Gastrocnemius medialis (tissue), 4 donors: ENCODE measurements at places on chromosomes 2 and 18. TPM values are rescaled to one million over a fixed set of nuclear protein-coding genes. Genes with fewer than 3 reads are reported as not detected.

DNA sequence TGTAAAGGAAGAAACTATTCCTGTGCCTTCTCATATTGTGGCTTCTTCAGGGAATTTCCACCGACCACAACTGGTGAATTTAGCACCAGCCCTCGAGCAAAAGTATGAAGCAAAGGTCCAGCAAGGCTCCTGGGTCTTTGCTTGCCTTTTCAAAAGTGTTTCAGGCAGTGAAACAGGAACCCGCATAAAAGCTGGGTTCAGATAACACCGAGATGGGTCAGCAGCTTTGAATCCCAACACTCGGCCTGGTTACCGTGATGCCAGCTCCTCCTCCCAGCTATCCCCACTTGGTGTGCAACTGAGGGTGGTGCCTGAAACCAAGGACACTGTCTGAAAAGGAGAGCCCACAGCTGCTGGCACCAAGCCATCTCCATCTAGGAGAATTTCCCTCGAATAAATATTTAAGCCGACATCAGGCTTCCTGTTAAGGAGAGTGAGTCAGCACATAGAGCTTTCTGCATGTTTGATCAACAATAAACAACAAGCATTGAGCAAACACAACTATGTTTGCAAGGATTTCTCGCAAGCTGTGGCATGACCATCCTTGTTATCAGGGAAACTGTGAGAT, 69.5 kb downstream of the ANTXR1 start:
- H3K4me1 ChIP-seq = peaks cover 20% of the 10 kb centered on the region
- no peaks in the 10 kb centered on the region for H3K36me3 ChIP-seq
- no peak overlapping the region for H3K4me3 ChIP-seq
- no peak overlapping the region for H3K27ac ChIP-seq
- no peaks in the 10 kb centered on the region for H3K27me3 ChIP-seq
- no peak for DNase-seq

The ZNF396 gene
- 0.47 TPM for total RNA-seq

The B4GALT6 gene
- 0.85 TPM for total RNA-seq

DNA sequence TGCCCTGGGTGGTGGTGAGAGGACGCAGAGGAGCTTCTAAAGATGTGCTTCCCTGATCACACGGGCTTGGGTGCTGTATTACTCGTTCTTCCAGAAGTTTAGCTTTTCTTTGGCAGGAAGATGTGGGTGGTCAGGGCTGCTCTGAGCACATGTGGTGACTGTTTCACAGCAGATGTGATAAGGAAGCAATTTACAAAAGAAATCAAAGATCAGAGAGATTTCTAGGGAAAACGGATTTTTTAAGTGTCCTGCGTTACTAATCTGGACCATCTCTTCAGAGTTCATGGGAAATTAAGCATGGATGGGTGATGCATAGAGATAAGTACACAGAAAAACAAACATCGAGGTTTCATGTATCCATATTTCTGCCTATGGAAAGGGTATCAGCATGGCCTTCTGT, 99.4 kb downstream of the WDSUB1 start:
- DNase-seq = no peak
- H3K4me1 ChIP-seq = no peaks in the 10 kb centered on the region
- H3K4me3 ChIP-seq = no peak overlapping the region
- no peaks in the 10 kb centered on the region for H3K36me3 ChIP-seq
- no peak overlapping the region for H3K27ac ChIP-seq
- no peaks in the 10 kb centered on the region for H3K27me3 ChIP-seq

The SGO2 gene
- 2.6 TPM for total RNA-seq

The NEURL3 gene
- not detected for total RNA-seq

DNA sequence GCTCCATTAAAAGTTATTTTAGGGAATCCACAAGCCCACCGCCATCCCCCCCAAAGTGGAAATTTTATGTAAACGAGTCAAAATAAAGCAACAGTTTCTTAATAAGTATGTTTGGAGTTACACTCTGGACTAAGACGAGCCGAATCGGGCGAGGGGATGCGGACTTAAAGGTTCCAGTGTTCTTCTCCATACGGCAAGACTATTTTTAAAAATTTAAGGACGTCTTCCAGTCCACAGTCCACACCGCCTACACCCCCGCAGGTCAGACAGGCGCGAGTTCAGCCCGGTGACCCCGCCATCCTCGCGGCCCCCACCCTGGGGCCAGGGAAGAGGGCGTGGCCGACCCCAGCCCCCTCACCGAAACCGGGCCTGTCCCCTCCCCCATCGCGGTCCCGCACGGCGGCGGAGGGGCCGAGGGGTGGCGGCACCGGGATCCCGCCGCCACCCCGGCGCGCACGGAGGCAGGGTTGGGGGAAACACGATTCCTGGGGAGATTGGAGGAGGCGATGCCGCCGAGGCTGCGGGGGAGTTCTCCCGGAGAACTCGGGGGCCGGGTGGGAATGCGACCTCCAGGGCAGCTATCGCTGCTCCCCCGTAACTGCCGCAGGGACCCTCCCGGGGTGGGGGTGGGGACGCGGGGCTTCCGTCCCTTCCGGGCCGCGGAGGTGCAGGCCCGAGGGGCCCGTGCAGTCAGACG, 24.5 kb upstream of the SMAD7 start:
- no peaks in the 10 kb centered on the region for H3K27me3 ChIP-seq
- H3K27ac ChIP-seq = peak overlapping the region; percentile 96
- DNase-seq = no peak
- peaks cover 3% of the 10 kb centered on the region for H3K4me1 ChIP-seq
- no peaks in the 10 kb centered on the region for H3K36me3 ChIP-seq

GRCh38 chr2:205665791-205666190, 16.5 kb upstream of the NRP2 start:
- no peak overlapping the region for H3K27ac ChIP-seq
- no peak for DNase-seq
- H3K27me3 ChIP-seq = no peaks in the 10 kb centered on the region
- H3K4me1 ChIP-seq = no peaks in the 10 kb centered on the region

The NGEF gene
- 1.5 TPM for total RNA-seq

The MAPRE3 gene
- total RNA-seq = 56.4 TPM

The IL36G gene
- not detected for total RNA-seq

DNA sequence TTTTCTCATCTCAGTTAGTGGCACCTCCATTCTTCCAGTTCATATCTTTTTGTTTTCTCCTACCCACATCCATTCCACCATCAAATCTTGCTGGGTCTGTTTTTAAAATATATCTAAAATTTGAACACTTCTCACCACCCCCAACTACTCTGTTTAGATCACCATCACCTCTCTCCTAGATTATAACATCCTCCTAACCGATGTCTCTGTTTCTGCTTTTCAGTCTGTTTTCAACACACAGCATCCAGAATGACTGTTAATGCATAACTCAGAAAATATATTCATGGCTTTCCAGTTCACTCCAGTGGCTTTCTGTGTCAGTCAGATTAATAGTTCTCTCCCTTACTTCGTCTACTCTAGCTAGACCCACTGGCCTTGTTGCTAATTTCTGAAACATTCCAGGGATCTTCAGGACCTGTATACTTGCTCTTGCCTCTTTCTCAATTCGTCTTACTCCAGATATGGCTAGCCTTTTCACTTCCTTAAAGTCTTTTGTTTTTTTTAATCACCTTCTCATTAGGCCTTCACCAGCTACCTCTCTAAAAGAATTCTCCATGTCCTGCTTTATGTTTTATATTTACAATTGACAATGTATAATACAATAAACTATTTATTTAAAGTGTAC, 105.3 kb downstream of the COMMD1 start:
- H3K36me3 ChIP-seq = no peaks in the 10 kb centered on the region
- DNase-seq = no peak
- no peak overlapping the region for H3K27ac ChIP-seq

- no peaks in the 10 kb centered on the region for H3K36me3 ChIP-seq
- H3K4me3 ChIP-seq = no peak overlapping the region
- no peaks in the 10 kb centered on the region for H3K4me1 ChIP-seq
- H3K27me3 ChIP-seq = no peaks in the 10 kb centered on the region
- no peak overlapping the region for H3K27ac ChIP-seq
Measured at GRCh38 chr2:29753671-29754444, 167.5 kb downstream of the ALK start.

The SIGLEC15 gene
- not detected for total RNA-seq

The DCDC2C gene
- not detected for total RNA-seq

- H3K4me3 ChIP-seq = no peak overlapping the region
- peaks cover 11% of the 10 kb centered on the region for H3K36me3 ChIP-seq
- peak overlapping the region; percentile 77 for H3K27ac ChIP-seq
- DNase-seq = no peak
- H3K4me1 ChIP-seq = peaks cover 30% of the 10 kb centered on the region
Measured at GRCh38 chr2:231716666-231717280, 8.4 kb downstream of the PTMA start.

DNA sequence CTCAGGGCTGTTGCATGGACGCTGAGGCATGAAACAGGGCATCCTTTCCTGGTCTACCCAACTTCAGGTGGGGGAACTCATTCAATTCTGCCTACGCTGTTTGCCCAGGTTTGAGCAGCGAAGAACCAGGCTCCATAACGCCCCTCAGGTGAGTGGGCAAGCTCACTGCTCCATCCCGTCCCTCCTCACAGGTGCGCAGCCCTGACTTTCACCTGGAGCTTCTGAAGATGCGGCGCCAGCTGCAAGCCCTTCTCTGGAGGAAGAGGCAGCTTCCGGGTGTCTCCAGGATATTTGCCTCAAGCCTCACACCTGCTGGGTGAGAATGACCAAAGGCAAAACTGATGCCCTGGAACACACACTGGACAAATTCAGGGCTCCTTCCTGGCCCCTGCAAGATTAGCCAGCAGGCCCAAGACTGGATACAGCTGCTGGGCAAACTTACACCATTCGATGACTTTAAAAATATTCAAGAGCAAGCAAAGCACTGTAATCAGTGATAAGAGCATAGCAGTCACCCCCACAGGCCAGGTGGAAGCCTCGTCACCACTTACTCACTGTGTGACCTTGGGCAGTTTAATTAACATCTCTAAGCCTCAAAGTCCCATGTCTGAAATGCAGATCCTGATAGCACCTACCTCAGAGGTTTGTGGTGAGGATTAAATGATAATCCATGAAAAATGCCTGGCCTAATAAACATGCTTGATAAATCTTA, 97.7 kb downstream of the GYPC start:
- H3K36me3 ChIP-seq = no peaks in the 10 kb centered on the region
- no peaks in the 10 kb centered on the region for H3K4me1 ChIP-seq
- H3K27ac ChIP-seq = no peak overlapping the region

DNA sequence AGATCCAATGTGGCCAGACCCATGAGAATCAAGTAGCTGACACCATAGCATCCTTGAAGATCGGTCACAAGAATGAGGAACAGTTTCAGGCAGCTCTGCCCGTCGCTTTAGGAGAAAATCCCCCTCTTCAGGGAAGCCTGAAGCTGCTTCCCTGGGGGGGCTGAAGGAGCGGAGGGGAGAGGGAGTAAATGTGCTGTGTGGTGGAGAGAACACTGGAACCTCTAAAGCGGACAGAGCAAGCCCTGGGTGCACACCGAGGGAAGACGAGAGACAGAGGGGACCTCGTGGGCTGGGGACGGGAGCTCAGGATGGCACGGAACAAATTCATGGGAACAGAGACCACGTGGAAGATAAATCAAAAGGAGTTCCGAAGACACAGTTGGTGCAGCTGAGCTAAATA, 154.3 kb downstream of the NDUFA10 start:
- no peak overlapping the region for H3K4me3 ChIP-seq
- no peak overlapping the region for H3K27ac ChIP-seq
- H3K27me3 ChIP-seq = peaks cover 2% of the 10 kb centered on the region
- no peaks in the 10 kb centered on the region for H3K36me3 ChIP-seq
- no peaks in the 10 kb centered on the region for H3K4me1 ChIP-seq

The WDSUB1 gene
- 2.2 TPM for total RNA-seq

GRCh38 chr18:3877678-3878077, 427.7 kb downstream of the TGIF1 start:
- no peaks in the 10 kb centered on the region for H3K36me3 ChIP-seq
- H3K27ac ChIP-seq = no peak overlapping the region
- H3K4me1 ChIP-seq = no peaks in the 10 kb centered on the region
- H3K27me3 ChIP-seq = no peaks in the 10 kb centered on the region

DNA sequence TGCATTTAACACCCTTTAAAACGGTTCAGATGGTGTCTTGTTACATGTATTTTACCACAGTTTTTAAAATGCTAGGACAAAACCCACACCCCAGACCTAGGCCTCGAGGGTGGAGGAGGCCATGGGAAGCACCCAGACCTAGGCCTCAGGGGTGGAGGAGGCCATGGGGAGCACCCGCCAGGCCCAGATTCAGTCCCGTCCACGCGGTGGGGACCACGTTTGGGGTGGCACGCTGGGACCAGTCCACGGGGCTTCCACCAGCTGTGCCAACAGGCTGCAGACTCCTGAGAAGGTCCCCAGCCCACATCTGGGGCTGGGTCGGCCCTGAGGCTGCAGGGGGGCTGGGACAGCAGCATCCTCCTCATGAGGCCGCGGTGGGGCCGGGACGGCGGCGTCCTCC, 63.4 kb downstream of the SLC66A2 start:
- no peak for DNase-seq
- no peaks in the 10 kb centered on the region for H3K36me3 ChIP-seq
- H3K27me3 ChIP-seq = no peaks in the 10 kb centered on the region
- no peak overlapping the region for H3K27ac ChIP-seq
- no peaks in the 10 kb centered on the region for H3K4me1 ChIP-seq
- H3K4me3 ChIP-seq = no peak overlapping the region

DNA sequence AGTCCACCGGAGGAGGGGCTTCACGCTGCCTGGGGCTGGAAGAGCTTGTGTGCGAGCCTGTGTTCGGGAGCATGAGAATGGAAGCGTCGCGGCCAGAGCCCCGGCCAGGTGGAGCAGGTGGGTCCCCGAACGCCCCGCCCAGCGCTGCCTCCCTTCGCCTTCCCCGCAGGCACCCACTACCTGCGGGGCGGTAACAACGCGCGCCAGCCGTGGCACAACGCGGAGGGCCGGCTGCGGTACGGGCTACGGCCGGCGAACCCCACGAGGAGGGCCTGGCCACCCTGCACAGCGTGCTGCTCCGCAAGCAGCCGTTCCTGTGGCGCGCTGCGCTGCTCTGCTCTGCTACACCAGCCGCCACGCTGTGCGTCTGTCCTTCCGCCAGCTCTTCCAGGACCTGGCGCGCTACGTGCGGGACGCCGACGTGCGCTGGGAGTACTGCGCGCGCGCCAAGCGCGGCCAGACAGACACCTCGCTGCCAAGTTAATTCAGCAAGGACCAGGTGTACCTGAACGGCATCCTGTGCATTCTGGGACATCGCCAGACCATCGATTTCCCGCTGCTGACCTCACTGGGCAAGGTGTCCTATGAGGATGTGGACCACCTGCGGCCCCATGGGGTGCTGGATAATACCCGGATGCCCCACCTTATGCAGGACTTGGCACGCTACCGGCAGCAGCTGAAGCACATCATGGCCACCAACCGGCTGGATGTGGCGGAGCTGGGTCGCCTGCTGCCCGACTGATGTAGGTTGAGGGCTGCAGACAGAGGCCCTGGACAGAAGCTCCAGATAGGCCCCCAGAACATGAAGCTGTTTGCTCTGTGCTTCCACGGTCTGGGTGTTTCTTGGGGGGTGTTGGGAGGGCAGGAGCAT, 200.6 kb downstream of the NAPG start:
- H3K27ac ChIP-seq = no peak overlapping the region
- H3K4me1 ChIP-seq = no peaks in the 10 kb centered on the region
- no peaks in the 10 kb centered on the region for H3K27me3 ChIP-seq

- peaks cover 19% of the 10 kb centered on the region for H3K4me1 ChIP-seq
- peak overlapping the region; percentile 3 for H3K27ac ChIP-seq
- peak overlapping the region; percentile 98 for H3K4me3 ChIP-seq
- DNase-seq = peak; percentile 56
Measured at GRCh38 chr2:111116843-111117597, 3.7 kb upstream of the BCL2L11 start.
